ENCODE measurements at places on chromosomes 7 and 10.

DNA sequence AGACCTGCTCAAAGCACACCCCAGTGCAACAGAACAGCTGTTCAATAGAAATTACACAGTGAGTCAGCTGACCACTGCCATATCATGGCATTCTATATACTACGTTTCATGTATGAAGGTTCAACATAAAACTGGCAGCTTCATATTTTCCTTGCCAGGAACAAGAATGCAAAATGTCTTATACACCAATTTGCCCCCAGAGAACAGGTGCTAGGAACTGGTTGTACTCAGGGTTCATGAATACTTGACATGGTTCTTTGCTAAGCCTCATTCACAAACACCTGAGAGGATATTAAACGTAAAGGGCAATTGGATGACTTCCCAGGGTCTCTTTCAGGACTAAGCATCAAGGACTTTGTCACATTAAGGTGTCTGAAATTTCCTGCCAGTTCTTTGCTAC lies 6.9 kb downstream of the MYOF start:
- no peak for DNase-seq

DNA sequence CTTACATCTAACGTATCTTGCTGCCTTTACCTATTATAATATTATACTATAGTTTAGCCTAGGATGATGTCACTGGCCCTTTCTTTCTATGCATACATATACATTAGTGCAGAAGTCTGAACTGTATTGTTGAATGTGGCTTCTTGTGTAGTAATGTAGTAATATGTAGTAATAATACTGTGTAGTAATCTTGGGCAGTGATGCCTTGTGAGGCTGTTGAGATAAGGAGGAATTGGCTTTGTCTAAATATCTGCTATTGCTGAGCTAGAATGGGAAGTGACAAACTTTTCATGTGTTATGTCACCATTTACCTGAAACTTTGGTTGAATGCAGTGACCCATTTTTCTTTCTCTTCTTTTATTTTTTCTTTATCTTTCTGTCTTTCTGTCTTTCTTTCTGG lies 11.0 kb downstream of the GLCCI1 start:
- no peak for DNase-seq

- DNase-seq, result no peak
Measured at GRCh38 chr10:104527013-104527412, 114.1 kb upstream of the SORCS3 start.

GRCh38 chr10:27695706-27696105 lies 49.9 kb downstream of the MKX start:
- no peak for DNase-seq

DNA sequence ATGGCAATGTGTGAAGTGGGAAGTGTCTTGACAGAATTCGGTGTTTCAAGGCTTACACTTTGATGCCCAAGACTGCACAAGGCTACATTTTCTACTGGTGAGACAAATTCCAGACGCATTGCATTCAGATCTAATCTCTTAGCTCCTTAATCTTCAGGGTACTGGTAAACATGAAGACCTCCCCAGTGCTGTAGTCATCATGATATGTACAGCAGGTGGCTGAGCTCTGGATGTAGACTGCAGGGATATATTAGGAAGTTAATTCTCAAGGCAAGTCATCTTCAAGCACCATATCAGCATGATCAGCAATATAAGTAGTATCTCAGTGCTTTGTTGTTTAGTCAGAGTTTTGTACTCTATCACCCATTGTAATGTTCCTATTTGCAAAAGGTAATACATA lies 61.8 kb downstream of the IKZF1 start:
- DNase-seq, result no peak

DNA sequence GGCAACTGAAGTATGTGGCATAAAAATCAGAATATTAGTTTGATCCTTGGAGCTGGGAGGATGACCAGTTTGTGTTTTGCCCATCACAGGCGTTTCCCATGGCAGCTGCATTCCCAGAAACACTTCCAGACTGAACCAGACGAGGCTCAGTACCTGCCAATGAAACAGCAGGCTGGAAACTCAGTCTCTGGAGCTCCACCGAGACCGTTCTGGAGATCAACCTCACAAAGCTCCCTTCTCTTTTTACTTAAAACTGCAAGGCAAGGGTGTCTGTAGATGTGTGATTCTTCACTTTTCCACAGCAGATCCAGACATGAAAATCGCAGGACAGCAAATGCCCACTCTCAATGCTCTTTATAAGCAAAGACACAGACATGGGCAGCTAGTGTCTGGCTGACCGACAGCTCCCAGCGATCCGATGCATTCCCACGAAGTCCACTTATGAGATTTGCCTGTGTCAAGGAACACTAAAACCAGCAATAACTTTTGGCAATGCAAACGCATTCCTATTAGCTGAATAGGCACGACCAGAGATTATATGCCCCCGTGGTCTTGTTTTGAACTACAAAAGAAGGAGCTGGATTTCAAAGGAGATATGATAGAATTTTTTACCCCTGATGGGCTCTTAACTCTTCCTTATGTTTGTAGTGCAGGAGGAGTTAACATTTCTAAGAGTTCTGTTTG lies 72.6 kb downstream of the ADAM12 start:
- no peak for DNase-seq

GRCh38 chr10:44745920-44746319 lies 165.2 kb upstream of the TMEM72 start:
- DNase-seq, result no peak
